ENCODE measurements at places on chromosomes 4 and X. TPM values are rescaled to one million over a fixed set of nuclear protein-coding genes. Genes with fewer than 3 reads are reported as not detected.

GRCh38 chrX:133417364-133417763 is 2.1 kb upstream of the GPC4 start:
- no peaks in the 10 kb centered on the region for H3K36me3 ChIP-seq
- no peaks in the 10 kb centered on the region for H3K4me1 ChIP-seq
- no peak overlapping the region for H3K27ac ChIP-seq
- H3K27me3 ChIP-seq, result peaks cover 5% of the 10 kb centered on the region
- no peak for DNase-seq

DNA sequence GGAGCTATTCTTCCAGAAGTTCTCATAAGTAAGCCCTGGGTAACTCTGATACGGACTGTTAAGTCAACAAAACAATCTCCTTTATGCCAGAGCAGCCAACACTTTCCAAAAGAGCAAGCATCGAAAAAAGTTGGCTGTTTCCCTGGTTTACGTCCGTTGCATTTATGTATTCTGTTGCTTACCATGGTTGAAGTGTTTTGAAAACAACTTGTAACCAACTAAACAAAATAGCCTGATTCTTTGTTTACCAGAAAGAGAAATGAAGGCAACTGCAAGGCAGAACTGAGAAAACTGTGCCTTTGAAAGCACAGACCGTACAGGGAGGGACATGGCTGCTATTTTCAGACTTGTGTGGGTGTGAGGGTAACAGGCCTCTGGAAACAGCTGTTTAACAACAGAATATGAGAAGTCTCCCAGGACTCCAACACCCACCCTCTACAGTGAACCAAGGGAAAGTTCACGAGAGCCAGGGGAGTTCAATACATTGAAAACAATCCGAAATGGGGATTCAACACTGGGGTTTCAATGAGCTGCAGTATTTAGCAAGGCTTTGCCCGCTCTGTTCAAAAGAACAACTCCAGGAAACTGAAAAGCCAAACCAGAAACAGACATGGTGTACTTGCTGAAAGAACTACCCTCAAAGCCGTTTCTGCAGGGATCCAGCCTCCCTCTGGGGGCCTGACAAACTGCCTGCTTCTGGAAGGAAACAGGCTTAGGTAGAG is 95.8 kb upstream of the EGFL6 start:
- no peaks in the 10 kb centered on the region for H3K4me1 ChIP-seq
- H3K27me3 ChIP-seq, result peaks cover 2% of the 10 kb centered on the region
- no peak for DNase-seq
- no peak overlapping the region for H3K27ac ChIP-seq

DNA sequence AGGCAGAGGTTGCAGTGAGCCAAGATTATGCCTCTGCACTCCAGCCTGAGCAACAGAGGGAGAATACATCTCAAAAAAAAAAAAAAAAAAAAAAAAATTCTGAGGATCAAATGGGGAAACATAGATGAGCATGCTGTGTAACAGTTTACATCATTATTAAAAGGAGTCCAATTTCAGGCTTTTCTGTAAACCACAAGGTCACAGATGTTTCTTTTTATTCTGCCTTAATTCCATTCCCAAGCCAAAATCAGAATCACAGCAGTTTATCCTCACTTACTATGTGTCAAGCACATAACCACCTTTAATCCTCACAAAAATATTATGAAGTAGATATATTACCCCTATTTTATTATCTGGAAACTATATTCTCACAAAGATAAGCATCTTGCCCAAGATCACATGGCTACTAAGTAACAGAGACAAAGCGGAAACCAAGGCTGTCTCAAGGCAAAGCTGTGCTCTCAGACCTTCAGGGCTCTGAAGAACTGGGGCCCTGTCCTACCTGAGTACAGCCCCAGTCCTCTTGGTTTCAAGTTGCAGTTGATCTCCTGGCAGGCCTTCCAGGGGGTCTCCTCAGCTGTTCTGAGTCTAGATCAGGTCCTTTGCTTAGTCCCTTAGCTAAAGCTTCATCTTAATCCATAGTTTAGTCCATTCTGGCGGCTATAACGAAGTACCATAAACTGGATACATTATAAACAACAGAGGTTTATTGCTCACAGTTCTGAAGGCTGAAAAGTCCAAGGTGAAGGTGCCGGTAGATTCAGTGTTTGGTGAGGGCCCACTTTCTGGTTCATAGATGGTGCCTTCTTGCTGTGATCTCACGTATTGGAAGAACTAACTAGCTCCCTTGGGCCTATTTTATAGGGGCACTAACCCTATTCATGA is 141.3 kb downstream of the PALLD start:
- peaks cover 21% of the 10 kb centered on the region for H3K27me3 ChIP-seq
- H3K27ac ChIP-seq, result no peak overlapping the region
- H3K4me1 ChIP-seq, result no peaks in the 10 kb centered on the region

DNA sequence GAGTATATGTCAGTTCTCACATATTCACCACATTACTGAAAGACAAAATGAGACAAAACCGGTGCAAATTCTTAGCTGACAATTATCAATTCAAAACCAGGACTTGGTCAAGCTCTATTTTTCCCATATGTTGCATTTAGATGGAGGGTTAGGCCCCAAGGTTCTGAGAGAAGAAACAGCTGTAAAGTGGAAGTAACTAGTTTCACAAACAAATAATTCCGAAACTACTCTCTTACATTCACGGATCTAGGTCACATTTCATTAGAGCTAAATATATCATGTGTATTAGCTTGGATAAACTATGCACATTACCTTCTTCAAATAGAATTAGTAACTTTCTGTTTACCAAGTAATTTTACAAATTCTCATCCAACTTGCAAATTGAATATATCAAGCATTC is 3.7 kb upstream of the GABRA2 start:
- no peak overlapping the region for H3K4me3 ChIP-seq
- no peak for DNase-seq
- H3K27me3 ChIP-seq, result no peaks in the 10 kb centered on the region
- H3K36me3 ChIP-seq, result no peaks in the 10 kb centered on the region

GRCh38 chrX:23811656-23812055 is 28.7 kb downstream of the SAT1 start:
- peaks cover 3% of the 10 kb centered on the region for H3K4me1 ChIP-seq
- no peak overlapping the region for H3K4me3 ChIP-seq
- no peaks in the 10 kb centered on the region for H3K36me3 ChIP-seq

- no peak for DNase-seq
- H3K4me3 ChIP-seq, result no peak overlapping the region
- H3K27me3 ChIP-seq, result peaks cover 15% of the 10 kb centered on the region
These were observed 49.6 kb downstream of the PROM1 start for GRCh38 chr4:16034010-16034748.

GRCh38 chr4:135833529-135833928 is 1631.9 kb upstream of the PABPC4L start:
- H3K4me3 ChIP-seq, result no peak overlapping the region
- H3K4me1 ChIP-seq, result no peaks in the 10 kb centered on the region
- no peaks in the 10 kb centered on the region for H3K36me3 ChIP-seq
- H3K27ac ChIP-seq, result no peak overlapping the region
- DNase-seq, result no peak

- no peaks in the 10 kb centered on the region for H3K27me3 ChIP-seq
- no peak overlapping the region for H3K27ac ChIP-seq
- H3K4me3 ChIP-seq, result no peak overlapping the region
- H3K4me1 ChIP-seq, result no peaks in the 10 kb centered on the region
- no peaks in the 10 kb centered on the region for H3K36me3 ChIP-seq
These were observed 270.2 kb upstream of the TAPT1 start for GRCh38 chr4:16496501-16496900.

SHISA3 gene
- not detected for total RNA-seq

ART3 gene
- 0.69 TPM for total RNA-seq

PWWP3B gene
- not detected for total RNA-seq

PFKFB1 gene
- 0.24 TPM for total RNA-seq

SYN1 gene
- total RNA-seq, result 0.38 TPM

All from K562 (cell line).